Activated T-cell treated with anti-CD3 and anti-CD28 coated beads, Interleukin-2, amount 50 U/mL, for 1 hour (primary cell): ENCODE measurements at places on chromosomes 12 and 14.

- DNase-seq, result no peak
Observed at GRCh38 chr12:14564336-14564959, 3.2 kb downstream of the PLBD1 start.

- no peak for DNase-seq
Observed at GRCh38 chr12:101474711-101475386, at the start of gene SPIC. Gene SPIC (plus strand): TSS chr12:101475336. CDS start chr12:101476905, 1,569 bp downstream.

GRCh38 chr12:5088586-5089264, 45.0 kb downstream of the KCNA5 start:
- no peak for DNase-seq

DNA sequence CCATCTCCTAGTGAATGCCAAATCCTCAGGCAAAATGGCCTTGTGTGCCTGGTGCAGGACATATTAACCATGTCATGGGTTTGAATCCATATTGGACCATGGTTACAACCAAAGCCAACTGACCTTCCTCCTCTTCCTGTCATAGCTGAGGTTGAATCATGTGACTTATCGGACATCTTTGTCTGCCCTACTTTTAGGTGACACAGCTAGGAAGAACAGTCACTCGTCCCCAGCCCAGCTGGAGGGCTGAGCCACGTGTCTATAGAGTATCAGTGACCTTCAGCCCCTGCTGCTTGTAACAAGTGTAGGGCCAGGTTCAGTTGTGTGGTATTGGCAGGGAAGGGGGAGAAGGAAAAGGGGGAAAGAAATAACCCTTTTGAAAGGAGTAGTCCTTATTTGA, 225.2 kb downstream of the KTN1 start:
- DNase-seq, result no peak

DNA sequence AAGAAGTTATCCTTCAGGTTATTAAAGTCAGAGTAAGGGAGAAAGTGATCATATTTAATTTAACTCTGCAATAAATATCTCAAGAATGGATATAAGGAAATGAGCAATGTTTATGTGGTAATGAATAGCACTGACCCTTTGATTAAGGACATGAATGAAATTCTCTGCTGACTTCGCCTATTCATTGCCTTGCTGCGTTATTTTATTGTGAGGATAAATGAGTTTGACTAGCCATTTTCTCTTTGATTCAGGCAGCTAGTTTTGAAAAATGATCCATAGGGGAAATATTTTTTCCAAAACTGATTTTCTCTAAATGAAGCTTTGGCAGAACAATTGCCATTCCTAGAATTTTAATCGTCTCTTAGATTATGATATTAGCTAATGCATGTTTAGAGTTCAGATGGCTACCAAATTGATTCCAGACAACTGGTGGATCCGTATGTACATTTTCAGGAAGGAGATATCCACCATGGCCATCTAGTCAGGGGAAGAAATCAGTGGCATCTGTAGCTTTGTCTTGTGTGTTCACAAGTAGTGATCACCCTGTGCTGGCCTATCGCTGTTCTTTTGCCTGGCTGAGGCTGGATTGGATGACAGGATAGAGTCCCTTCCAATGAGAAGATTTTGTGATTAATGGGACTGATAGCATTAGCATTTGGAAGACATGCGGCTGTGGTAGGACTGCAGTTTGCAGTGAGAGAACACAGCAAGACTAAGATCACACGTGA, 302.3 kb upstream of the RGS6 start:
- no peak for DNase-seq

- no peak for DNase-seq
Observed at GRCh38 chr14:87579036-87579435, 413.9 kb downstream of the GALC start.

GRCh38 chr12:94690198-94690771, 39.9 kb upstream of the TMCC3 start:
- DNase-seq, result no peak

DNA sequence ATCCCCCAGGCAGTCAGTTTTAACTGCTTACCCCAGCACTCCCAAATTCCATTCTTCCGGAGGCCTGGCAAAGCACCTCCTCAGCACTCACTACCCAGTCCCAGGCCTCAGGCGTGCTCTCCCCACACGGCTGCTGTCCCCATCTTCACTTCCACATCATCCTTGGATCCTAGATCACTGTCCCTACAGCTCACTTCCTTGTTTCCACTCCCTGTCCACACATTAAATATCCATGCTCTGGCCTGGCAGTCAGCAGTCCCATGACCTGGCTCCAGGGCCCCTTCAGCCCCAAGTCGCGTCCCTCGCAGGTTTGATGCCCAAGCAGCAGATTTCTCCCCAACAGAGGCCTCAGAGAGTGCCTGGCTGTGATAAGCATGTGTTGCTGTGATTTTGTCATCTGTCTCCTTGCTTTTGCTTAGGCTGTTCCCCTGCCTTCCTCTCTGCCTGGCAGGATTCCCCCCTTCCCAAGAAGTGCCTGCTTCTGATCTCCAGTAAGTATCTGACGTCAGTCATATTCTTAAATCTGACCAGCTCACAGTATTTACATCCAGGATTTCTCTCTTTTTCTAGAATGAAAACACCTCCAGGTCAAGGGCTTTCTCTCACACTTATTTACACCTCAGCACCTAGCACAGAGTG, 241.7 kb downstream of the ZFP36L1 start:
- DNase-seq, result no peak

DNA sequence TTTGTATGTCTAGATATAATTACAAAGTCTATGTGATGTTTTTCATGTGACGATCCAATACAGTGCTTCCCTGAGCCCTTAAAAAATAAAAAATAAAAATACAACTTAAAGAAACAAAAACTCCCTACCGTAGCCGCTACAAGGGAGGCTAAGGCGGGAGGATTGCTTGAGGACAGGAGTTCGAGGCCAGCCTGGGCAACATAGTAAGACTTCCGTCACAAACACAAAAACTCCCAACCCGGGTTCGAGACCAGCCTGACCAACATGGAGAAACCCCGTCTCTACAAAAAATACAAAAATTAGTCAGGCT, 669 bp upstream of the CDKN3 start:
- peak; percentile 29 for DNase-seq

DNA sequence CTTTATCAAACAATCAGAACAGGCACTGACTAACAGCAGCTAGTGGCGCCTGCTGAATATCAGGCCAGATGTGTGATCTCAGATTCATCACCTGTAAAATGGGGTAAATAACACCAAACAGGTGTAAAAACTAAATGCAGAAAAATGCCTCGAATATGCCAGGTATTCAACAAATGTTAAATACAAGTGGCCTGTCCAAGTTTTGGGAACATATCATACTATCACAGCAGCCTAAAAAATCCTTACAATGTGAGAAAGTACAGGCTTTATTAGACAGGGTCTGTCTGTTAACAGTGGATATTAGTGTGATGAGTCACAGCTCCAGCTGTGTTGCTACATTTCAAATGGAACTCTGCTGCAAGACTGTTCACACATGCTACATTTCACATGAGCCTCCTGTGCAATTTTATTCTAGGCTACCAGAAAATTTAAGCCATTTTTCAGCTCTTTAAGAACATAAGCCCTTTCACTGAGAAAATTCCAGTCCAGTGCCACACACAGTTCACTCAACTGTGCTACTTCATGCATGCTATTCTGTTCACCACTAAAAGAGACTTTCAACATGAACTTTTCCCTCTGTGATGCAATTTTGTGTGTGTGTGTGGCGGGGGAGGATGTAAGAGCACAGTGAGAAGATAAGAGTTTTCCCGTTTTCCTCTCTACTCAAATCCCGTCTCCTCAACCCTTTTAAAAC, 56.7 kb downstream of the MSRB3 start:
- no peak for DNase-seq
